SW 1271 (cell line): ENCODE measurements at places on chromosomes 3 and 15.

- no peak for DNase-seq
Measured at GRCh38 chr3:160929595-160929994, 173.6 kb downstream of the PPM1L start.

- no peak for DNase-seq
Measured at GRCh38 chr3:134904241-134904771, 109.2 kb downstream of the EPHB1 start.

- DNase-seq, result no peak
Measured at GRCh38 chr3:7423995-7424394, 563.1 kb downstream of the GRM7 start.

DNA sequence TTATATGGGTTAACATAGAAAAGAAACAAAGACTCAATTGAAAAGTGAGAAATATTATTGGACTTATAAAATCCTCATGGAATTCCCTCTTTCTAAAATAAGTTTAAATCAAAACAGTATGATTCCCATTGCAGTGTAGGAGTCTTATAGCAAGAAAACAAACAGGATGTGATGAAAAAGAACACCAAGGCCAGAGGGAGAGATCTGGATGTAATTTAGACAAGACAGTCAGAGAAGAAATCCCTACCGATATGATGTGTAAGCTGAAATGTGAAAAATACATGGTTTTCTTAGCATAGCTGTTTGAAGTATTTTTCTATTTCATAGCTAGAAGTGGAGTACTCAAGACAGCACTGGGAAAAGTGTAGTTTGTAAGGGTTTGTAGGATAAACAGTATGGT, 521.5 kb downstream of the RSL24D1 start:
- no peak for DNase-seq

DNA sequence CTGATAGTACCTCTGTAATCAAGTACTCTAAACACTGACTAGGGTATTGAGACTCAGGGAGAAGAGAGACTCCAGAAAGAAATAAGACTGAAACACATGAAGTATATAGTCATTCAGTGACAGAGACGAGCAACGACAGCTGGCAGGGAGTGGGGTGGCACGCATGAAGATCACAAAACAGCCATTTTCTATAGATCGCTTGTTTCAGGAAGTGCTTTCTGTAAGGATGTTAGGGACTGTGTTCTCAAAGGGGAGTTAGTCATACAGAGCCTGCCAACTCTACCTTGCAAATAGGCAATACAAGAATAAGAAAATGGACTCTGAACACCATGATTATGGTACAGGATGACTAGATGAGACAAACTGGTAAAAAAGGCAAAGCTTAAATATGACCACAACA, 139.5 kb downstream of the TBL1XR1 start:
- DNase-seq, result no peak

DNA sequence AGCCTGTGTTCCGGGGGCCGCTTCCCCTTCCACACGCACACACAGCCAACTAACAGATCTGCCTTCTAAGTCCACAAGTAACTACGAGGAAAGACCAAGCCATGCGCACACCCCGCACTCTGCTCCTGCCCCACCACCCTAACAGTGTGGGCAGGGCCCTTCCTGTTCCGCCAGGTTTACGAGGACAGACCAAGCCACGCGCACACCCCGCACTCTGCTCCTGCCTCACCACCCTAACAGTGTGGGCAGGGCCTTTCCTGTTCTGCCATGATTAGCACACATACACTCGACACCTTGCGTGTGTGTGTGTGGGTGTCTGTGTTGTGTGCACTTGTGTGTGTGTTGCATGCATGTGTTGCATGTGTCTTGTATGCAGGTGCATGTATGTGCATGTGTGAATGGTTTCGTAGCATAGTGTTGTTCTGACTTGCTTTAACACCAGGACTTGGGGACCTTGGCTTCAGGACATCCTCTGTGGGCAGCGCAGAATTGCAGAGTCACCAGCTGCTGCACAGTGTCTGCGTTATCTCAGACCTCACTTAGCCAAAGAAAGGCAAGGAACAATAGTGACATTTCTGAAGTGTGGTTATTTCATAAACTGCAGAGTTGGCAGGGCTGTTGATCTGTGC, 114.4 kb downstream of the CHSY1 start:
- no peak for DNase-seq

- no peak for DNase-seq
Measured at GRCh38 chr15:34679291-34679690, 75.5 kb downstream of the GJD2 start.

- no peak for DNase-seq
Measured at GRCh38 chr3:146543461-146544001, 876 bp downstream of the PLSCR1 start.

DNA sequence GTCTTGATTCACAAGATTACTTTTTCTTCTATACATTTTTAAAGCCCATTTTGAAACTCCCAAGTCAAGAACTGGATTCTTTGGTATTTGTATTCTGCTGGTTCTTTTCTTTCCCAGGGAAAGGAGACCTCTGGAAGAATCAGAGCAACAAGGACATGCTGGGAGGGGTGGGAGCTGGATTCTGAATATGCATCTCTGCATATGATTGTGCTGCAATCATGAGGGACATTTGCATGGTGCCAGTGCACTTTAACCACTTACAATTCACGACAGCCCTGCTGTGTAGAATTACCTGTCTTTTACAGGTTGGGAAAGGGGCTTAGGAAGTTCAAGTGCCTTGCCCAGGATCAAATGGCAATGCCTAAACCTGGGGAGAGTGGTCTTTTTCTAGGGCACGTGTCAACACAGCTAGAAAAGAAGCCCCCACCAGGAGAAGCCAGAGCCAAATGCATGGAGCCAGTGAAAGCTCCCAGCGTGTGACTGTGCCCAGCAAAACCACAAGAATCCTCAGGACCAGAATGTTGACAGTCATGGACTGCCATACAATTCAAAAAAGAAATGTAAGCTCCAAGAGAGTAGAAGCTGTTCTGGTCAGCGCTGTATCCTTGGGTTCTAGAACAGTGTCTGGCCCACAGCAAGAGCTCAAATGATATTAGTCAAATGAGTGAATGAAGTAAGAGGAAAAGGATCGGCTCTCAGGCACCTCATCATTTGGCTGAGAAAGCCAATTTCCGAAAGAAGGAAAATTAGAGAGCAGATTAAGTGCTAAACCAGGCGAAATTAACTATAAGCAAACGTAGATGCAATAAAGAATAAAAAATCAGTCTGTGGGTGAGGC, 84.5 kb upstream of the MEF2A start:
- no peak for DNase-seq

- no peak for DNase-seq
Measured at GRCh38 chr15:40338041-40338657, 2.6 kb downstream of the CCDC9B start.

- no peak for DNase-seq
Measured at GRCh38 chr3:36542186-36542585, 161.9 kb downstream of the STAC start.

- DNase-seq, result no peak
Measured at GRCh38 chr15:56241374-56242105, 2.1 kb downstream of the RFX7 start.

DNA sequence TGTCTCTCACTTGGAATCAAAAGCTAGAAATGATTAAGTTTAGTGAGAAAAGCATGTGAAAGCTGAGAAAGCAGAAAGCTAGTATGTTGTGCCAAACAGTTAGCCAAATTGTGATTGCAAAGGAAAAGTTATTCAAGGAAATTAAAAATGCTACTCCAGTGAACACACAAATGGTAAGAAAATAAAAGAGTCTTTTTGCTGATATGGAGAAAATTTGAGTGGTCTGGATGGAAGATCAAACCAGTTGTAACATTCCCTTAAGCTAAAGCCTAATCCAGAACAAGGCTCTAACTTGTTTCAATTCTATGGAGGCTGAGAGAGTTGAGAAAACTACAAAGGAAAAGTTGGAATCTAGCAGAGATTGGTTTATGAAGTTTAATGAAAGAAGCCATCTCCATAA, 11.8 kb downstream of the ADGRG7 start:
- DNase-seq, result no peak

GRCh38 chr3:10550705-10551104, 45.3 kb upstream of the ATP2B2 start:
- DNase-seq, result no peak

DNA sequence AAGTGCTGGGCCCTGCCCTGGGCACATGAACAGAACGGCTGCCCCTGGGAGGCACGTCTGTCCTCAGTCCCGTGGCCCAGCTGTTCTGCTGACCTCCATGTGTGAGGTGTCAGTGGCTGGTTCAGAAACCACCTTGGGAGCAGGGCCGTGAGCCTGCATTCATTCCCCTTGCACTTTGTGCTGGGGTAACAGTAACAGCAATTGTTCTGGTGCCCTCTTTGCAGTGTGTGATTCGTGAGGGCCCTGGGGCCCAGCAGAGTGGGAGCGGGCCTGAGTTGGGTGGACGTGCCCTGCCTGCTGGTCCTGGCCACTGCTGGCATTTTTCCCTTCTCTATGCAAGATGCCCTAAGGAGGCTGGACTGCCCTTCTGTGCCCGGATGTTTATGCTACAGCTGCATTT, 50.4 kb upstream of the MYZAP start:
- DNase-seq, result no peak
